ENCODE measurements at places on chromosomes 16 and 17.
A peak's percentile ranks its signal among the peaks of the same experiment; 100 is the strongest.

- no peak for DNase-seq
Measured at GRCh38 chr16:8729779-8730334, 55.4 kb downstream of the ABAT start.

GRCh38 chr16:31870809-31871208, 2.8 kb upstream of the ZNF267 start:
- no peak for DNase-seq

GRCh38 chr17:81230043-81230820, 7.5 kb upstream of the CEP131 start:
- DNase-seq = no peak

DNA sequence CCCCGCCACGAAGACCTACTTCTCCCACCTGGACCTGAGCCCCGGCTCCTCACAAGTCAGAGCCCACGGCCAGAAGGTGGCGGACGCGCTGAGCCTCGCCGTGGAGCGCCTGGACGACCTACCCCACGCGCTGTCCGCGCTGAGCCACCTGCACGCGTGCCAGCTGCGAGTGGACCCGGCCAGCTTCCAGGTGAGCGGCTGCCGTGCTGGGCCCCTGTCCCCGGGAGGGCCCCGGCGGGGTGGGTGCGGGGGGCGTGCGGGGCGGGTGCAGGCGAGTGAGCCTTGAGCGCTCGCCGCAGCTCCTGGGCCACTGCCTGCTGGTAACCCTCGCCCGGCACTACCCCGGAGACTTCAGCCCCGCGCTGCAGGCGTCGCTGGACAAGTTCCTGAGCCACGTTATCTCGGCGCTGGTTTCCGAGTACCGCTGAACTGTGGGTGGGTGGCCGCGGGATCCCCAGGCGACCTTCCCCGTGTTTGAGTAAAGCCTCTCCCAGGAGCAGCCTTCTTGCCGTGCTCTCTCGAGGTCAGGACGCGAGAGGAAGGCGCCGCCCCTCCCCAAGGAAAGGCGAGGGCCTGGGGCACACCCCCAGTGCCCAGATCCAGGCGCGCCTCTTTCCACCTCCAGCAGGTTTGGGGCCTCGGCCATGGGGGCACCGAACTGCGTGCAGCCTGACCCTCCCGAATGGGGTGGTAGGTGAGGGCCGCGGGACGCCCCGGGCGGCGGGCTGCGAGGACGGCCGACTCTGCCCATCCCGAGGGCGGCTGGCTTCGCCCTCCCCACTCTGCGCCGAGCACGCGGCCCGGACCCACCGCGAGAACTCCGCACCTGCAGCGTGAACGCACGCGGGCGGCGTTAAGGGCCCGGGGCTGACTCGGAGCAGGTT, 664 bp downstream of the HBQ1 start:
- peak; percentile 54 for DNase-seq

DNA sequence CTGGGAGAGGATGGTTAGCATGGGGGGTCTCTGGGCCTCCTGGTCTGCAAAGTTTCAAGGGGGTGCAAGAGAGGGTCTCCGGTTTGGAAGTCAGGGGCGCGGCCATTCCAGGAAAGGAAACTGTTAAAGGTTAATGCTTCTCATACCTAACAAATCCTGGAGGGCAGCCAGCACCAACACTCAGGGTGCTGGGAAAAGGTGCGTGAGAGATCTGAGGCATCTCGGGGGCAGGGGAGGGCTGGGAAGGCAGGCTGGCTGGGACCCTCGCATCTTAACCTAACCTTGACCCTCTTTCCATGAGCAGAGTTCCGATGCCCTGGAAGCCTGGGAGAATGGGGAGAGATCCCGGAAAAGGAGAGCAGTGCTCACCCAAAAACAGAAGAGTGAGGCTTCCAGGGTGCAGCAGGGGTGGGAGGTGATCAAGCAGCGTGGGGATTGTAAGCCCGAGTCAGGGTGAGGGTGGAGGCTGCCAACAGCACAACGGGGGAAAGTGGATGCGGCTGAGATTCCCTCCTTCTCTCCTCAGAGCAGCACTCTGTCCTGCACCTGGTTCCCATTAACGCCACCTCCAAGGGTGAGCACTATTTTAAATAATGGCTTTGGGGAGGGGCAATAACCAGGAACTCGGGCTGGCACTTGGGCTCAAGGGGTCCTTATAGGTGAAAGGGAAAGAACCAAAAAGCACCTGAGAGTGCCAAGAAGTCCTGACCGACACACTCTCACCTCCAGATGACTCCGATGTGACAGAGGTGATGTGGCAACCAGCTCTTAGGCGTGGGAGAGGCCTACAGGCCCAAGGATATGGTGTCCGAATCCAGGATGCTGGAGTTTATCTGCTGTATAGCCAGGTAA, 996 bp downstream of the TNFSF13 start:
- DNase-seq = no peak

GRCh38 chr17:17842111-17842876, 5.5 kb upstream of the SREBF1 start:
- no peak for DNase-seq

GRCh38 chr17:59790910-59791309, 83.5 kb downstream of the VMP1 start:
- no peak for DNase-seq

- no peak for DNase-seq
Measured at GRCh38 chr16:12674071-12674470, 129.6 kb downstream of the CPPED1 start.

- no peak for DNase-seq
Measured at GRCh38 chr17:65402513-65403496, 158.6 kb downstream of the AXIN2 start.

DNA sequence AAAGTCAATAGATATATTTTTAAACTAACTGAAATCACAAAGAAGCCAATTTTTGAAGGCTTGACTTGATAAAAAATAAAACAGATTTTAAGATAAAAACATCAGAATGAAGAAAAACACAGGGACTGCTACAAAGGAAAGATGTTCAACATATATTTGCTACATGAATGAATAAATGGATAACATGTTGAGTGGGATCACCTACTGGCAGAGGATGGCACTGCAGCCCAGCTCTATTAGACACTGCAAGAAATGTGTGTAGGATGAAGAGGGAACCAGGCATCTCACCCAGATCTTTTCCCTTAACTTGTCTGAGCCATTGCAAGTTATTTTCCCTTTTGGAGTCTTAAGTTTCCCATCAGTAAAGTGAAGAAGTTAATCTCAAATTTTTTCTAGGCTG, 4.2 kb downstream of the AIPL1 start:
- DNase-seq = no peak

DNA sequence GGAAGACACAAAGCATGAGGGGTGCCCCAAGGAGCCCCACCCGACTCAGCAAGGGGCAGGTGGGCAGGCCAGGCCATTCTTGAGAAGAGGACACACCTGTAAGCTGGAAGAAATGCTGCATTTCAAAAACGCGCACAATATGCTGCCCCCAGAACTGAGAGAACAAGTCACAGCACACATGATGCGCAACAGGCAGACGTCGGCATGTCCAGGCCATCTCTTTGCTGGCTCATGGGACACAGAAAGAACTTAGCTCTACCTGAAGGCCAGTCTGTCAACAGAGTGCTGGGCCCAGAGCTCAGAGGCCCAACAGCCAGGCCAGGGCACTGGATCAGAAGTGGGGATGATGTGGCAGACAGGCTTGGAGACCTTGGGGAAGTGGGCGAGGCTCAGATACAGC, 18.0 kb downstream of the KIFC3 start:
- DNase-seq = no peak

GRCh38 chr17:82817947-82818346, 21.9 kb downstream of the ZNF750 start:
- DNase-seq = no peak

DNA sequence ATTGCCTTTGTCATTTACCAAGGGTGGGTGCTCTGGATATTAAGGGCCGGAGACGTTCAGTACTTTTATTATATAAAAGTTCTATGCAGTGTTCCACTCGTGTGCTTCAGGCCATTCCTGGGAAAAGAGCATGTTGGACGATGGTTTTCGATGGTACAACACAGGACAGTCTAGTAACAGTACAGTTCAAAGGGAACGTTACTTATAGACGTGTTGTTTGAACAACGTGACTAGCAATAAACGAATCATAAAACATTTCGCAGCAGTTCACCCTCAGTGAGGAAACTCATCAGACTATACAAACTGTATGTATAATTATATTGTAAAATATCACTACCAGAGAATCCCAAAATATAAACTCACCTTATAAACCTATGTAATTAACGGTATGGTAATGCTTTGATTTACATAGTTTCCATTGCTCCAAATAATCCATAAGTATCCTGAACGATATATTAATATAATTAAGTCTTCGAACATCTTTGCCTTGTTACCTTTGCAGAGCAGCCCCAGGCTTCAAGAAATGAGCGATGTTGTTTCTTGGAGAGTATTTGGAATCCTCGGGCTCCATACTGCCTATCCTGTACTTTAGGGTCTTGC, 589 bp downstream of the NMT1 start:
- no peak for DNase-seq

GRCh38 chr16:57807252-57807967, 5.1 kb upstream of the KIFC3 start:
- no peak for DNase-seq

GRCh38 chr16:1560866-1561265, 27.4 kb downstream of the TMEM204 start:
- no peak for DNase-seq

GRCh38 chr17:7548585-7549400, at the start of gene TNFSF12:
Gene TNFSF12 (plus strand): TSS chr17:7549058. CDS start chr17:7549154, 96 bp downstream.
- DNase-seq = no peak

DNA sequence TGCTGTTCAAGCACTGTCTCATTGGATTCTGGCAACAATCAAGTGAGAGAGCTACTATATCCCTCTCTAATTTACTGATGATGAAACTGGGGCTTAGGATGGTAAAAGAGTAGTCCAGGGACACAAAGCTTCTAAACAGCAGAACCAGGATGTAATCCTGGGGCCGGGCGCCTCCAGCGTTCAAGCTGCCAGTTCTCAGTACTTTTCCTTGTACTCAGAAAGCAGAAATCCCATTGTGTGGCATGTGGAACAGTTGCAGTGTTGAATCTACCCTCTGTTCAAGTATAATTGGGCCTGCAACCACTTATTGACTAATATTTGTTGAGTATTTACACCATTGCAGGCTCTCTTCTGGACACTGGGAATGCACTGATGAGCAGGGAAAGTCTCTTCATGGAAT, 14.5 kb upstream of the CDH13 start:
- no peak for DNase-seq

- DNase-seq = no peak
Measured at GRCh38 chr16:21088646-21089538, 61.8 kb downstream of the DNAH3 start.

GRCh38 chr17:77723909-77724875, 234.3 kb upstream of the TNRC6C start:
- DNase-seq = no peak

All from GDM1 (cell line).